ENCODE measurements at places on chromosomes 2 and 18. TPM values are rescaled to one million over a fixed set of nuclear protein-coding genes. Genes with fewer than 3 reads are reported as not detected.

TTL gene
- total RNA-seq, result 22.9 TPM

RAB6C gene
- 0.04 TPM for total RNA-seq

GRCh38 chr2:138777996-138778395 lies 2.2 kb downstream of the NXPH2 start:
- peak; percentile 37 for DNase-seq

- DNase-seq, result no peak
Measured at GRCh38 chr2:26590980-26591618, 50.1 kb downstream of the CIB4 start.

DNA sequence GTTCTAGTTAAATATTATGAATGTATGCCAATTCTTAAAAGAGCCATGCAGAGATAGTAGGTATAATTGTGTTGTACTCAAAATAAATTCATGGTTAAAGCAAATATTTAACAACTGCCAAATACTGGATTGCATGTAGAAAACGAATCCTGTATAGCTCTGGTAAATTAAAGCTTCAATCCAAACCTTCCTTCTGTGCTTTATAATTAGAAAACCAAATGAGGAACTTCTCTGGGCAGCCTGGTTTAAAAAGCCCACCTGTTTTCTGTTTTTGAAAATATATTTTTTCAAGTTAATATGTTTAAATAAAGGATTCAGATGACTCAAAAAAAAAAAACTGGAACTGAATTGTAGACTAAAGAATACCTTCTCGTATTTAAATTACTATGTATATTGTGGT lies 48.3 kb upstream of the ITGA4 start:
- no peak for DNase-seq

LYG1 gene
- total RNA-seq, result 0.16 TPM

DNA sequence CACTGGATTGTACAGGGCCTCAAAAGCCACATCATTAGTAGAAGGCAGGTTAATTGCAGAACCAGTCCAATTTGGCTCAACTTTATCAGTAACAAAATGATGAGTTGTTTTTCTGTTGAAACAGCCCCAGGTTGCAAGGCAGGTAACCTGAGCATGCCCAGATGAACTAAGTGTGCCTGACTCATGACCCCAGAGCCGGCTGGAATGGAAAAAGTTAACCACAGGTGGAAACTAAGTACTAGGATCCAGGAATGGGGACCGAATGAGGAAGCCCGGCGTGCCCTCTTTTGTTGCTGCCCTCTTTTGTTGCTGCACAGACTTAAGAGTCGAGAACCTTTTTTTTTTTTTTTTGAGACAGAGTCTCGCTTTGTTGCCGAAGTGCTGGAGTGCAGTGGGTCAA lies 79.5 kb upstream of the YWHAQ start:
- no peak for DNase-seq

GRCh38 chr2:167990062-167990461 lies 257.3 kb downstream of the STK39 start:
- no peak for DNase-seq

ZAP70 gene
- 1.4 TPM for total RNA-seq

DSC2 gene
- total RNA-seq, result 59.6 TPM

- DNase-seq, result no peak
Measured at GRCh38 chr2:207686812-207687211, 24.6 kb upstream of the CCNYL1 start.

DNA sequence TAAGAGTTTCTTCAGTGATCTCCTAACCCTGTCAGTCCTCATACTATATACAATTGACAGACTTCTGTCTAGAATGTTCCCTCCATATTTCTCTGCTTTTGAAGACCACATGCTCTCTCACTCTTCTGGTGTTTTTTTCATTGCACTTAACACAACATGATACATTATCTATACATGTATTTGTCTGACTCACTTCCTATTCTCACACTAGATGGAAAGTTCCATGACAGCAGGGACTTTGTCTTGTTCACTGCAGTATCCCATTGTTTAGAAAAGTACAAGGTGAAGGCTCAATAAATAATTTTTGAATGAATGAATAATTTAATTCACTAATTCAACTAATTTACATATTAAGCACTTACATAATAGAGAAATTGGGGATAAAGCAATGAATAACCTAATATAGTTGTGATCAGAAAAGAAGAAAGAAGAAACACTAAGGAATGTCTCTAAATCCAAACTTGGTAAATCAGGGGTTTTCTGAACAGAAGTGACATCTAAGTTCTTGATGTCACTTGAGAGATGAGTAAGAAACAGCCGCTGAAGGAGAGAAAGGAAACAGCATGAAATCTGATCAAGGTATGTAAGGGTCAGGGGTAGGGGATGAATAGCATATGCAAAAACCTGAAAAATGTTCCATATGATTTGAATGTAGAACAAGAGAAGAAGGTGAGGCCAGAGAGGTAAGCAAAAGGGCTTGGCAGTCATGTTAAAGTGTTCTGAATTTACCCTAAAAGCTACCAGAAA lies 42.4 kb downstream of the MBD2 start:
- DNase-seq, result no peak

SLC8A1 gene
- total RNA-seq, result 8.9 TPM

DNA sequence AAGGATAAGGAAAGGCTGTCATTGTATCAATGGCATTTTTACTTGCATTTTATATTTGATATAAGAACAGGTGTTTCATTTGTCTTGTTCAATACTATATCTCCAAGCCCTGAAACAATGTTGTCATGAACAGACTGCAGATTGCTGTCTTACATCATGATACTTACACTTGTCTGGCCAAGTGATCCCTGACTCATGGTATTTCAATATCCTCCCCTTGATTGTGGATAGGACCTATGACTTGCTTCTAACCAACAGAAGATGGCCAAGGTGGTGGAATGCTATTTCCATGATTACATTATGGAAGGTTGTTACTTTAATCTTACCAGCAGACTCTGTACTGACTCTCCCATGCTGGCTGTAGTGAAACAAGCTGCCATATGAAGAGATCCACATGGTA lies 471.1 kb downstream of the CCDC85A start:
- DNase-seq, result no peak

DNA sequence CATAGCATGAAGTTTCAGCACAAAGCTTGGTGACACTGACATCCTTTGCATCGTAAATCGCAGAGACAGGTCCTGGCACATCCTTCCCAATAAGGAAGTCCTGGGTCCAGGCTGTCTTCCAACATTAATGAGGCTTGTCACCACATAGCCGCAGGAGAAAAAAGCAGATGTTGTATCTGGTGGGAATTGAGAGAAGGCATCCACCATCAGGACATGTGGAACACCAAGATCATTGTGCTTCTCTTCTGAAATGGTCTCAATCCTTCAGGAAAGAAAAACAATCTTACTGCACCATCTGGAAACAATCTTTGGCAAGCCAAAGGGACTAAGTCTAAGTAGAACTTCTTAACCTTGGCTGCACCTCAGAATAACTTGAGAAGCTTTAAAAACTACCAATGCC lies 119.0 kb upstream of the ARHGAP28 start:
- DNase-seq, result no peak

DNA sequence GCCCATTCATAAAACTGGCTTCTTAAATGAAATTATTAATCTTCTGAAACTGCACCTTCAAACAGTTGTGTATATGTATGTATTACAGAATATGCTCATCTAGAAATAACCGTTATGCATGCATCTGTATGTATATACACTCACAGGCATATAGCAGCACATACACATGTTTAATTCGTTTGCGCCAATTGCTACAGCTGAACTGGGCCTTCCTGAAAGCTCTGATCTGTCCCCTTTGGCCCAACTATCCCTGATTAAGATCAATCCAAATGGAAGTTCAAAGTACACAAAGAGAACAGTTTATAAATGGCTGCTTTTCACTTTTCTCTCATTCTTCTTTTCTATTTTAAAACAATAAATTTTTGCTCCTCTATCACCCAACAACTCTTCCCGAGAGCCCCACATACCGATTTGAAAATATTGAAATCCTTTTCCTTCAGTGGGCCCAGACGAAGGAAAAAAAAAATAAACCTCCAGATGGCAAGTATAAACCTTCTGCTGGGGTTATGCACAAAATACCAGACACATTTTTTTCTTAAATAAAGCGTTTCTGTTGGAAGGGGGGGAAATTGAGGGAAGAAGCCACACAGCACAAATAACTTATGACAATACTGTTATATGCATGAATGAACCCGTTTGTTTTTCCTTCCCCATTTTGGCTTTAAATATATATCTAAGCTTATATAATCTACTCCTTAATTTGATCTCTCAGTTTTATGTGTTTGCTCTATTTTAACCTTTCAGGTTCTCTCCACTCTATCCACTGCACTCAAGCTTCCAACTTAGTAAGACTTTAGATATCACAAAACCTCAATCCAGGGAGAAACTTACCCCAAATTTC lies 267.3 kb downstream of the TCF4 start:
- DNase-seq, result no peak

DNA sequence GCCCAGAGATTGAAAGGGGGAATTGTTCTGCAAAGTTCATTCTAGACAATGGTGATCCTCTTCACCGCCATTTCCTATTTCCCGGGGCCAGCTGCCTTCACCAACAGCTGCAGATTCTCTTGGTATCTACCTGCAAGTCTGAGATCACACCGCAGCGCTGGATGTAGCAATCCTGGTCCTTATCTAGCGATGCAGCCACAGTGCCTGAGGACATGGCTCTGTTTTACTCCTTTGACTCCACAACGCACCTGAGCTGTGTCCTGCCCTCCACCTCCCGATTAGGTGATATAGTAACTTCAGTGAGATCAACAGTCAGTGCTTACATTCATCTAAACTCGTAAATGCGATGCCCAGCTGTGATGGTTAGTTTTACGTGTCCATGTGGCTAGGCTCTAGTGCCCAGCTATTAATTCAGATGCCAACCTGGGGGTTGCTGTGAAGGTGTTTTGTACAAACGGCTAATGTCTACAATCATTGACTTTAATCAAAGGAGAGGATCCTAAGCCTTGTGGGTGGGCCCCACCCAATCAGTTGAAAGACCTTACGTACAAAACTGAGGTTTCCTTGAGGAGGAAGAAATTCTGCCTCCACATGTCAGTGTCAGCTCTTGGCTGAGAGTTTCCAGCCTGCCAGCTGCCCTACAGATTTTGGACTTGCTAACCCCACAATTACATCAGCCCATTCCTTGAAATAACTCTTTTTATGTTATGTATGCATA lies 189.8 kb downstream of the SH3BP4 start:
- peak; percentile 21 for DNase-seq

NOSTRIN gene
- 19.1 TPM for total RNA-seq

DNA sequence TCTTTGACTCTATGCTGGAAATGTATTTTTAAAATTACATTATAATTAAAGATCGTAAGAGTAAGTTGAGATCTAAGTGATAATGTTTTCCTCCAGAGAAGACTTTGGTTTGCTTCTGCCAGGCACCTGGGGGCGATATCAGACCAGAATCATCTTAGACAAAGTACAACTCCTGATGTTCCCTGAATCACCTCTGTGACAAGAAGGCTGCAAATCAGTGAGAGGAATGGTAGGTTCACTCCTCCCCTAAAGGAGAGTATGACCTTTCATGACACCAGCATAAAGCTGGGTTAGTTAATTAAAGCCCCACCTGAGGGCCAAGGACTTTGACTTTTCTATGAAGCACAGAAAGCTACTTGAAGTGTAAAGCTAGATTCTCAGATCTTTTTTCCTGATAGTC lies 114.4 kb upstream of the DTNA start:
- DNase-seq, result peak; percentile 38

DNA sequence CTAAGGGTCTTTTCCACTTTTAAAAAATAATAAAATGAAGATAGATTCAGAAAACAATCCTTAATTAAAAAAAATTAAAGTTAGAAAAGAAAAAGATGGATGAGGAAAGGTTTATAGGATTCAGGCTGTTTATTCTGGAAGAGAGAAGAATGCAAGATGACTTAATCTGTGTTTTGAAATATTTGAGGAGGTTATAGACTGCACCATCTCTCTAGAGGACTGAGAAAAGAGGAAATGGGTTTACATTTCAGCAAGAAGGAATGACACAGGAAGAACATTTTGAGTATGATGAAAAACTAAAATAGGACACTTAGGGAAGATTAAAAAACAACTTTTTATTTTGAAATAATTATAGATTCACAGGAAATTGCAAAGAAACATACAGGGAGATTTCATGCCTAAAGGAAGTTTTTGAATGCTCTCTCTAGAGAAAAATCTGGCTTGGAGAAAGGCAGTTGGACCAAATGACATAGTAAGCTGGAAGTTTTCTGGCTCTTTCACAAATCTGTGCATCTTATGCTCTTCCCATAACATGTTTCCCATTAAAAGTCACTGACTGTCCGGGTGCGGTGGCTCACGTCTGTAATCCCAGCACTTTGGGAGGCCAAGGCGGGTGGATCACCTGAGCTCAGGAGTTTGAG lies 75.0 kb downstream of the CERS6 start:
- no peak for DNase-seq

- DNase-seq, result peak; percentile 8
Measured at GRCh38 chr18:38902796-38903195, 1337.2 kb upstream of the CELF4 start.

ZNF516 gene
- 19.8 TPM for total RNA-seq

DNA sequence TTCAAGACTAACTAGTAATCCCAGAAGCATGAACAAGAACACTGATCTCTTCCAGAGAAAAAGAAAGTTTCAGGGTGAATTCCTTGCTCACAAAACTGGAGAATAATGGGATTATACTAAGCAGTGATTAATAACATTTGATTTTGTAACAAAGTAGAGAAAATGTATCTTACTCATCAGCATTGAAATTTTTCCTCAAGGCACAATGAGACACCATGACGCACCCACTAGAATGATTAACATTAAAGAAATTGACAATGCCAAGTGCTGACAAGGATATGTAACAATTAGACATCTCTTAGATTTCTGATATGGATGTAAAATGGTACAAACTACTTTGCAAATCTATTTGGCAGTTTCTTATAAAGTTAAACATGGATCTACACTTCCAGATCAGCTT lies 101.1 kb upstream of the EPHA4 start:
- no peak for DNase-seq

C2orf80 gene
- not detected for total RNA-seq

TFPI gene
- total RNA-seq, result 122 TPM

SLC14A1 gene
- 0.88 TPM for total RNA-seq

- no peak for DNase-seq
Measured at GRCh38 chr2:6071519-6071918, 379.3 kb downstream of the SOX11 start.

GRCh38 chr2:1011006-1011405 lies 60.4 kb downstream of the SNTG2 start:
- DNase-seq, result no peak

PAIP2B gene
- total RNA-seq, result 4.8 TPM

- no peak for DNase-seq
Measured at GRCh38 chr2:166376488-166376828, 714 bp upstream of the SCN9A start.

DNA sequence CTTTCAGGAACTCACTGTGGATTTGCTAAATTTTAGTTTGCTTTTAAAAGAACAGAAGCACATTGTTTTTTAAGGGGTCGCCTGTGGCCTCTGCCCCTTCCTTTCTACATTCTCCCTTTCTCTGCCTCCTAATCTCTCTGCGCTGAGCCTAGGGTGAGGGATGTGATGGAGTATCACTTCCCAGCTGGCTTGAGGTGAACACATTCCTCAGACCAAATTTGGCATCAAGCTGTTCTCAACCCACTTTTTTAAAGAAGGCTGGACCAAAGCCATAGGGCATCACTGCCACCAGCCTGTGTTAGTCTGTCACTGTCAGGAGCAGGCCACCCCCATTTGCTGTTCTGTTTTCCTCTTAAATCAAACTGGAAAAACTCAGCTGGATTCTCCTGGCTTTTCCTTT lies 27.4 kb downstream of the EIF4E2 start:
- no peak for DNase-seq

GRCh38 chr2:52423111-52423510 lies 1344.5 kb upstream of the CHAC2 start:
- no peak for DNase-seq

GRCh38 chr2:11572996-11573395 lies 39.2 kb downstream of the GREB1 start:
- no peak for DNase-seq

GRCh38 chr2:12763486-12763885 lies 46.8 kb downstream of the TRIB2 start:
- no peak for DNase-seq

All from hepatocyte (in vitro differentiated cells).